ENCODE measurements at places on chromosomes 1 and 21.

- no peak for DNase-seq
Observed at GRCh38 chr1:108716437-108717230, 3.9 kb downstream of the FNDC7 start.

- DNase-seq: no peak
Observed at GRCh38 chr1:110606657-110607535, 738 bp upstream of the KCNA2 start.

DNA sequence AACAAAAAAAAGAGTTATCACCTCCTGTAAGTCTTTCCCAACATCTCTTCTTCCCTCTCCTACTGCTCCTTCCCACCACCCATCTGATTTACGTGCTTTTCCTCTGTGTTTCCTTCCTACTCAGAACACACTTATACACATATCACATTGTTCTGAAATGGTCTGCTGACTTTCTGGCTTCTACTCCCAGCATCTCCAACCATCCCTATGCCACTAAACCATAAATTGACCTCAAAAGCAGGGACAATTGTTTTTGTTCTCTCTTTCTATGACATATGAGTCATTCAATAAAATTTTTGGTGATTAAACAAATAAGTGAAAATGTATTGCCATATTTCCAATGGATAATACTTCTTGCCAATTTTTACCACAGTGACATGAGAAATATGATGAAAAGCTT, 8.2 kb downstream of the GOLPH3L start:
- no peak for DNase-seq

DNA sequence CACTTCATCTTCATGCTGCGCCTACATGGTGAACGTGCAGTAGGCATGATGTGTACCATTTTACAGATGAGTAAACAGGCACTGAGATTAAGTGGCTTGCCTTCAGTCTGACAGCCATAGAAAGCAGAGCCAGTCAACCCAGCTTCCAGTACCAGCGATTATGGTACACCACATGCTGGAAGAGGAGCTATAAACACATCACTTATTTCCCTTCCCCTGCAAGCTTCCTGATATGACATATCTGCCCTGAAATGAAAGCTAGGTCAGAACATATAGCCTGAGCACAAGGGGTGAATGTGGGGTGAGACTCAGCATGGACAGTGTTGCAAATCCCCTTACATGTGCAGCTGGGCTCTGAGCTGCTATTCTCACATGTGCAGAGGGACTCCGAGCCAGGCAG, 33.8 kb upstream of the IL20 start:
- no peak for DNase-seq

DNA sequence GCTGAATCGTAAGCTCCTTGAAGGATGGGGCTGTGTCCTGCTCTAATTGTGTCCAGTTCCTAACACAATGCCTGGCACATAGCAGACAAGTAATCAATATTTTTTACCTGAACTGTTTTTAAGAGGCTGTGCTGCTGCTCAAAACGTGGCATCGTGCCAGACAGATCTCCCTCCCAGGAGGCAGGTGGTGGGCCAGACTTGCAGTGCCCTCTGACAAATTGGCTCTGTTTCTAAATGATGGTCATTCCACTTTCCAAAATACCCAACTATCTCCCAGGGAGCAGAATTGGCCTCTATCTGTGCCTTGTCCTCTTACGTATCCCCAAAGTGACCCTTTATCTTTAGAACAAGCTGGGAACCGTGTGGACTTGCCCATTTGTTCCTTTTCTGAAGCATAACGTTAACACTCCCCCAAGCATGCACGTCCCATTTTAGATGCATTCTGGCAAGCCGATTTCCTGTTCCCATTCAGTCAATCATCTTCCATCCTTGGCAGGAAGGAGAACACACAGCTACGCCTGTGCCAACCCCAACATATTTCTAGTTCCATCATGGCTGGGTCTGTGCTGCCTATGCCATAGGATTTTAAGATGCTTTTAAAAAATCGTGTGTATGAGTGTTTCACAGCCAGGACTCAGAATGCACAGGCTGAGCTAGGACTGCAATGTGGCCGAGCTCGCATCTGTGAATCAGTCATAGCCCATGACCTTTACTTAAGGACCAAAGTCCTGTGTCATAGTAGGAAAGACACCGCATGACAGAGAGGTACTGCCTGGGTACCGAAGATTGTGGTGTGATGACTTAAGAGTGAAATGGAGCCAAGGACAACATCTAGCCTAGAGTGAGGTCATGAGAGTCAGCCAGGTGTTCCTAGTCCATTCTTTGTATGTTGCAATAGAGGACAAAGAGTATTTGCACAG, 408.6 kb downstream of the PRDM2 start:
- no peak for DNase-seq

DNA sequence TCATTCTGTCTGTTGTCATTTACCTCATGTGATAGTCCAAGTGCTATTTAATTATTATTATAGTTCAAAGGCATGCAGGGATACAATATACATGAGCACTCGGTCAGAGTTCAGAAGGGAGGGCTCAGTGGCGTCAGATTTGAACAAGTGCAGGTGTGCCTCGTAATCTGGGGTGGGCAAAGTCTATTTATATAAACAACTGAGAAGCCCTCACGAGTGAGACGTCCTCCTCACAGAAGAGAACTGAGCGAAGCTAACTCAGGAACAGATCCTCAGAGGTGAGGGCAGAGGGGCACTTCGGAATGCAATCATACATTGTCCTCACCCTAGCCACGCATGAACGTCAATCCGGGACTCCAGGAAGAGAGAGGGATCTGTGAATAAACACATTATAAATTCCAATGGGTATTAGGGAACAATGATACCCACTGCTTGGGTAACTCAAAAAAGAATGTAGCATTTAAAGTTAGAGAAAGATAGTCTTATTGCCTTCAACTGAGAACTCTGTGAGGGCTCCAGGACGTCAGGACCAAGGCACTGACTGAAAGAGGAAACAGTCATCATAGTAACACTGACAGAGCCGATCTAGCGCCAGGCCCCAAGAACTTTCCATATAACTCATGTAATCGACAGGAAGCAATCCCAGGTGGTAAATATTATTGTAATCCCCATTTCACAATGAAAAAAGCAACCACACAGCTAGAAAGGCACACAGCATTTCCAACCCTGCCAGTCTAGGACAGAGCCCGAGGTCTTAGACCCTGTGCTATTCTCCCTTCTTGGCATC, 127.1 kb upstream of the B3GALT2 start:
- DNase-seq: no peak

DNA sequence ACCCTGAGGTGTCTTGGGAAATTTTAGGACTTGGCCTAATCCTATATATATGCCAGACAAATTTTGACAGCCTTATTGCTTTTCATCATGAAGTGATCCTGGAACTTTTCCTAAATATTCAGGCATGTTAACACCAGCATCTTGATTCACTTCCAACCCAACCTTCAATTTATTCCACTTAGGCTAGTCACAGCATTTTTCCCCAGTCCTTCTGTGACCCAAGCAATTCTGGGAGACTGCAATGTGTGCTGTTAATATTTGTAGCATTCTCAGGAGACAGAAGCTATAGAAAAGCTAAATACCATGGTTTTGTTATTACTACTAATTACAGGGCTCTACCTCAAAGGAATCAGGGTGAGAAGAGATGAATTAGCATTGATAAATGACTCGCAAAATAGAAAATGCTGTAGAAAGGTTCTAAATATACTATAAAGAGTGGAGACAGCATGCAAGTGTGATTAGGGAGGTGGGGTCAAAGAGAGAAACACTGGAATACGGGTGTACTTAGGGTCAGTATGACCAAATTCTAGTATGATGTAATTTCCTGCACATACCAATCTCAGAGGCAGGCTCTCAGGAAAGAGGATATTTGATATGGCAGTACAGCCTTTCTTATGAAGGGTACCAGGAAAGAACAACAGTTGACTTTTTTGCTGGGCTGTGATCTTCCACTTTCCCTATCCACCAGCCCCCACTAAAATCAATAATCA, 29.1 kb downstream of the PRRX1 start:
- no peak for DNase-seq

- DNase-seq: no peak
Observed at GRCh38 chr1:198598796-198599321, 40.0 kb upstream of the PTPRC start.

- peak; percentile 5 for DNase-seq
Observed at GRCh38 chr21:21163904-21164303, 165.7 kb downstream of the NCAM2 start.

- DNase-seq: no peak
Observed at GRCh38 chr1:202659974-202660373, 50.3 kb downstream of the SYT2 start.

GRCh38 chr1:59682396-59683080, 132.2 kb upstream of the HOOK1 start:
- DNase-seq: no peak

DNA sequence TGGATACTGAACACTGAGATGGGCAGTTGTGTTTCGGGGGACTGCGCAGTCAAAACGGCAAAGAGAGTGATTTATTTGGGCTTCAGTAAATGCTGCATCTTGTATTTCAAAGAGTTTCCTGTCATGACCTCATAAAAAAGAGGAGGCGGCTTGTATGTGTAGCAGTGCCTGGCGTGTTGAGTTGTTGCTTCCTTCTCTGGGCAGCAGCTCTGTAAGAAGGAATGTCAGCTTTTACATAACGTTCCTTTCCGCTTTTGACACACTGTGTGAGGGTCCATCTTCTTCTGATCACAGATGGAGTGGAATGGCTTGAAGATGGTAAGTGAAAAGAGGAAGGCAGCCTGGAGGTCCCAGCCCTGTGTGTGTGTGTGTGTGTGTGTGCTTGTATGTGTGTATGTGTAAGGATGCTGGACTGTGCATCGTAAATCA, 941 bp downstream of the ELAVL4 start:
- no peak for DNase-seq

GRCh38 chr1:109909561-109909960, 1.1 kb upstream of the CSF1 start:
- DNase-seq: no peak

- no peak for DNase-seq
Observed at GRCh38 chr1:87165177-87165576, 163.5 kb upstream of the LMO4 start.

- no peak for DNase-seq
Observed at GRCh38 chr1:5992814-5993555, 760 bp upstream of the NPHP4 start.

DNA sequence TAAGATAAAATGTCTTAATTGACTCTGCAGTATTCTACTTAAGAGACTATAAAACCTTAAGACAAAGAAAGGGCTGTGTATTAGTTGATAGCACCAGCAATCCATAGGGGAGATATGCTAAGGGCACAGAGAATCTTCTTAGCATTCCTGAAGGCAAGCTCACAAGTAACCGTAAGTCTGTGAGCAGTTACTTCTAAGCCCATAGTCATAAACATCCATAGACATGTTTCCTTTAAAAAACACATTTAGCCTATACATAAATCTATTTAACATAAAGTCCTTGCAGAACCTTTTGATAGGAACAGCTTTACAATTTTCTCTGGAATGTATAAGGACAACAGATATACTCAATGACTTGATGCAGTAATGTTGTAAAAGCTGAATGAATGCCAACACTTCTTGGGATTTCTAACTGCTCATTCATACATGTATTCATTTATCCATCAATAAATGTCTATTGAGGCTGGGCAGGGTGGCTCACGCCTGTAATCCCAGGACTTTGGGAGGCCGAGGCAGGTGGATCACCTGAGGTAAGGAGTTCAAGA, 6.3 kb upstream of the ERRFI1 start:
- DNase-seq: no peak

DNA sequence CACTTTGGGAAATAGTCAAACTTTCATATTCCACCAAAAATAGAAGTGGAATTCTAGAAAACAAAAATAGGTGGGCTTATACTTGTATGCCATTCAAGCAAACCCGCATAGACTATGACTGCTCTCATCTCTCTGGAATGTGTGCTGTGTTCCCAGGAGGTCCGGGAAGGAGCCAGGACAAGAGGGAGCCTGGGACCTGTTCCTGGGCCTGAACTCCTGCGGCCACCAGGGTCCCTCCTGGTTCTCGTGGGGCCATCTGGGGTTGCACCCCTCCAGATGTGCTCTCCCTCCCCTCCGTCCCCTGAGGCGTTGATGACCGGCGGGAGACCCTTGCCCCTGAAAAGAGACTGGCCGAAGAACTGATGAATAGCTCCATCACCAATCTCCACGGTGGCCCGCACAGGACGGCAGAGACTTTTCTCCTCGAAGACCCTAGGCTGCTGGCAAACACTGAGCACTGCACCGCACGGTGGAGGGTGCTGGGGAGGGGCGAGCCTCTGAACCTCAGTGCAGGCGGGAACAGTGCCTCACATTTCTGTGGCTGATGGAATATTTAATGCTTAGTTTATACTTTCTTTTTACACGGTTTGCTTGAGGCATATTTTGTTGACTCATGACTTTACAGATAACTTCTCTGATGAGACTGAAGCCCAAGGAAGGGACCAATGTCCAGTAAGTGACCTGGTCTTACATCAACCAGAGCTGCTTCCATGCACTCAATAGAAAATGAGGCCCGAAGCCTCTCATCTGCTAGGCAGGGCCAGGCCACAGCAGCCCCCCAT, 9.6 kb upstream of the ADARB1 start:
- DNase-seq: no peak

DNA sequence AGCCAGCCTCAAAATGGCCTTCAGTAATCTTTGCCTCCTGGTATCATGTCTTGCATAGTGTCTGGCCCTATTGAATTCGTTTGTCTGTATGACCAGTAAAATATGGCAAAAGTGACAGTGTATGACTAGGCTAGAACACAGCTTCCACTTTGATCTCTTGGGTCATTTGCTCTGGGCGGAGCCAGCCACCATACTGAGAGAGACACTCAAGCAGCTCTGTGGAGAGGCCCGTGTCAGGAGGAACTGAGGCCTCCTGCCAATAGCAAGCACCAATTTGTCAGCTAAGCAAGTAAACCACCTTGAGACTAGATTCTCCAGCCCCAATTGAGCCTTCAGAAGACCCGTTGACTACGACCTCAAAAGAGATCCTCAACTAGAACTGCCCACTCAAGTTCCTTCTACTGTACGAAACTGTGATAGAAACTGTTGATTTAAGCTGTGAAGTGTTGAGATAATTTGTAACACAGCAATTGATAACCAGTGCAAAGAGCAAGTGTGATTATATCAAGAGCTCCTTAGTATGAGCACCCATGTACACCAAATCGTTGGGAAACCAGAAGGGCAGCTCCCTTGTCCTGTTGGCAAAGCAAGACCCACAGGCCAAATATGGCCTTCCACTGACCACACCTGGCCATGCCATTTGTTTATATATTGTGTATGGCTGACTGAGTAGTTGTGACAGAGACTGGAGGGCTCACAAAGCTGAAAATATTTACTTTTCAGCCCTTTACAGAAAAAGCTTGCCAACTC, 52.7 kb upstream of the SERBP1 start:
- DNase-seq: no peak

DNA sequence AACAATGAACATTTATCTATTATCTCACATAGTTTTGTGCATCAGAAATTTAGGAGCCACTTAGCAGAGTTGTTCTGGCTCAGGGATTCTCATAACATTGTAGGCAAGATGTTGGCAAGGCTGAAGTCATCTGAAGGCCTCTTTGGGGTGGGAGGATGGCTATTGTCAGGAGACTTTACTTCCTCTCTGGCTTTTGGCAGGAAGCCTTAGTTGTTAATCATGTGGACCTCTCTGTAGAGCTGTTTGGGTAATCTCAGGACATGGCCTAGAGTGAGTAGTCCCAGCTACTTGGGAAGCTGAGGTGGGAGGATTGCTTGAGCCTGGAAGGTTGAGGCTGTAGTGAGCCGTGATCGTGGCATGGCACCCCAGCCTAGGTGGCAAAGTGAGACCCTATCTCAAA, 40.2 kb downstream of the RASAL2 start:
- no peak for DNase-seq

All from brain pericyte (primary cell).